ENCODE measurements at places on chromosomes 6 and 20.

GRCh38 chr6:135853227-135853626 is 1.7 kb downstream of the PDE7B start:
- no peak for DNase-seq

DNA sequence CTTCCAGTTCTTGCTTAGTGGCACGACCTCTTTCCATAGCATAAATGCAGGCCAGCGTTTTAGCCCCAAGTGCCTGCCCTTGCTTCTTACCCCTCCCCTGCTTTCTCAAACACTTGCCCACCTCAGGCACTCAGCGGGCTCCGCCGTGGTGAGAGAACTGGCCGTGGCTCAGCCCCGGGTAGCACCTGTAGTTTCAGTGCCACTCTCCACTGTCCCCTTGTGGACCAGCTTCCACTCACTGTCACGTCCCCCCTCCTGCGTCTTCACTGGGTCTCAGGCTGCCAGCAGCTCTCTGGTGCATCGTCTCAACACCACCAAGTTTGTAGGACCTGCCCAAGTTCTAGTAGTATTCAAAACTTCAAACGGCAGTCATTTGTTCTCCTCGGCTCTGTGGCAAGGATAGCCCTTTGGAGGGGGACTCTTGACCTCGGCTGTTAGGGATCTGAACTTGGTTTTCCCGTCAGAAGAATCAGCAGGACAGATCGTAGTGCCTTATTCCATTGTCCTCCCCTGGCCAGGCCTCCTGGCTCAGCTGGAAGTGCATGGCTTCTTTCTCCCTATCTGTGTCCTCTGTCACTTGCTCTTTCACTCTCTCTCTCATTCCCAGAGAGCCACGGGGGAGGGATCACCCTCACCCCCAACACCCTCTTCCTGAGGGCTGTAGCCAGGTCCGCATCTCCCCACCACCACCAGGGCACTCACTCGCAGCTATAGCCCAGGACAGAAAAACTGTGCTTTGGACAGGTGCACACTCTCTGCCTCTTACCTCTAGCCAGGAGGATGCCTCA is 44.6 kb downstream of the STK35 start:
- DNase-seq: no peak

DNA sequence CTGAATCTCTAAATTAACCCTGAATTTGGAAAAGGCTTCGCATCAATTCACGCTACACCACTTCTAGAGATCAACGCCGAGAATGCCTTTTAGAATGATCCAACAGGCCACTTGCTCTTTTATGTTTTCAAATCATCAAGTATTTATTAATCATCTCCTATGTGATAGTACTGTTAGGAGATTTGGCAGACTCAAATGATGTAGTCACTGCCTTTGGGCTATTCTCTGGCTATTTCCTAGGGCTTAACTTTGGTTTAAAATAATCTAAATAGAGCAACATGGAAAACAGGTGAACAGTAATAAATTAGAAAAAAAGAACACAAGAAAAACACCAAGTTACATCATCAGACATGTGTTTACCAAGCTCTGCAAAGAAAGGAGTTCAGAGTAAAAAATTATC is 140.3 kb downstream of the TENT5A start:
- DNase-seq: no peak

GRCh38 chr6:141552463-141552862 is 580.3 kb upstream of the GJE1 start:
- no peak for DNase-seq

- DNase-seq: no peak
Measured at GRCh38 chr6:164108869-164109769, 694.6 kb downstream of the QKI start.

- no peak for DNase-seq
Measured at GRCh38 chr6:49639177-49639817, 2.7 kb upstream of the RHAG start.

DNA sequence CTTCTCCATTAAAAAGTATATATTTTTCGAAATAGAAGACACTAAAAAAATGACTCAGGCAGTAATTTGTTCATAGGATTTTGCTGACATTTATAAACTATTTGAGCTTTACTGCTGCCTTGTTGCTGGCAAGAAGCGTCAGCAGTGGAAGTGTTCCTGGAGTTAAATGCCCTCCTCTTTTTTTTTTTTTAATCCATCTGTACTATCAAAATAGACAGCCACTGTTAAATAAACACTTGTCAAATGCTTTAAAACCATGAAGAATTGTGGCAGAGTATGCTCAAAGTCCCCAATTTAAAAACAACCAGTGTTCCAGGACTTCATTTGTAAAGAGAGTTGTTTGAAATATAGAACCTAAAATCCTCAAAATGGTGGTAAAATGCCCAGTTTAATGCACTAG is 253.8 kb downstream of the NKAIN2 start:
- no peak for DNase-seq

Measured in activated naive CD8-positive, alpha-beta T cell treated with anti-CD3 and anti-CD28 coated beads for 36 hours (primary cell).